ENCODE measurements at places on chromosomes 5 and 9. TPM values are rescaled to one million over a fixed set of nuclear protein-coding genes. Genes with fewer than 3 reads are reported as not detected.

GRCh38 chr9:100352727-100353505 is at the start of gene TEX10:
Gene TEX10 (minus strand): TSS chr9:100352942. CDS start chr9:100349363, 3,579 bp downstream.
- peak; percentile 88 for DNase-seq

- no peak for DNase-seq
Measured at GRCh38 chr9:72542917-72543316, 21.5 kb downstream of the TMC1 start.

CDX1 gene
- total RNA-seq: not detected

ROPN1L gene
- total RNA-seq: not detected

DNA sequence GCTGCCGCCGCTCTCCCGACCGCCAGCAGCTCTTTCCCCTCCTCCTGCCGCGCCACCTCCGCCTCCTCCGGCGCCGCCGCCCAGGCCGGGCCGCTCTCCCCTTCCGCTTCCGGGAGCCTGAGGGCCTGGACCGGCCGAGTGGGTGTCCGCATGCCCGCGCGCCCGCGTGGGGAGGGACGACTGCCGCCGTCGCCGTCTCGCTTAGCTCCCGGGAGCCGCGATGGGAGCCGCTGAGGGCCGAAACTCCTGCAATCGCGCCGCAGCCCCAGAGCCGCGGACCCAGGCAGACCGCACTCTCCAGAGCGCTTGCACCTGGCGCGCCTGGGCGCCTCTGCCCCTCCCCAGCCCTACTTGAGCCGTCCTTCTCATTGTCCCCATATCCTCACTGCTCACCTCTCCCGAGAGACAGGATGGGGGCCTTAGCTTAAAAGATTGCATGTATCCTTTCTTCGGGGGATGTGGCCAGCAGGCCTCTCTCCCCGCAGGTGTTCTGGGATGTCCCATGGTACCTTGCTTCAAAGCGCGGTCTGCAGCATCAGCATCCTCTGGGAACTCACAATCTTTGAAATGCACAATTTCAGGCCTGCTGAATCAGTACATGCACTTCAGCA is at the start of gene ZDHHC21:
Gene ZDHHC21 (minus strand): TSS at position 182 of the 611 bp plus-strand sequence. CDS start 19,092 bp downstream, outside the sequence.
- peak; percentile 47 for DNase-seq

GRCh38 chr5:41334221-41334620 is 120.9 kb upstream of the C6 start:
- DNase-seq: no peak

LRRC70 gene
- 1.1 TPM for total RNA-seq

DNA sequence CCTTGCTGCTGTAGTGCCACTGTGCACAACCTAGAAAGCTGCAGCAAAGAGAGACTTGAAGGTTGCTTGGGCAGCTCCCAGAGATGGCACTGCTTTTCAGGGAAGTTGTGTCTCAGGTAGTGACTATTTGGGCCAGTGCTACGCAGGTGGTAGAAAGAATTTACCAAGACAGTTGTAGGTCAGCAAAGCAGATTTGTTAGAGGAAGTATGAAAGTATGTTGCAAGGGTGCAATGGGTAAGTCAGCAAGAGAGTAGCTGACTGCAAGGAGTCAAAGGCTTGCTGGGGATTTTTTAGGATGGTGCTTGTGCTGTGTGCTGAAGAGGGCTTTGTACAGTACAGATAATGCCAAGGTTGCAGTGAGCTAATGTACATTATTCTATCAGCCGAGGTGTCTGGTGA is 33.5 kb upstream of the SPARC start:
- no peak for DNase-seq

DNA sequence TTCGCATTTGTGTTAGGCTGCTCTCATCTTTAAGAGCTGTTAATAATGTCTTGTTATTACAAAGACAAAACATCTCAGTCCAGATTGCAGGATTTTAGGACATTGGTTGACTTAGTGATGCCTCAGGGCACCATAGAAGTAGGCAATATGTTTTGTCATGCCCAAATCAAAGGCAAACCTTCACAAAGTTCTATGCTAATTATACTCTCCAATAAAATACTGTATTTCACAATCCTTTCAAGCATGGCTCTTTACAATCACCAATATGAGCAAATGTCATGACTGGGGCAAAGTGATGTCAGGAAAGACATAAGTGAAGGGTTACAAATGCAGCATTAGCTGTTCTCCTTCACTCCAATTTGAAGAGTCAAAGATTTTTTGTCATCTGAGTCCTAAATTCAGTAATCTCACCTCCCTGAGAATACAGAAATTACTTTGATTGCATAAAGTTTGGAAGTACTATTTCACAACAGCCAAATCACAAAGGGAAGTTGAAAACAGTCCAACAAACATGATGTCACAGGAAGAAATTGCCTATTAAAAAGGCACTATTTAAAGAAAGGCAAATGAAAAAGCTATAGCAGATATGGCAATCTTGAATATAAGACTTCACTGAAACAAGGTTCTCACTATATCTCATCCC is 303.2 kb downstream of the PRR16 start:
- DNase-seq: no peak

- no peak for DNase-seq
Measured at GRCh38 chr9:129725795-129726251, 27.0 kb downstream of the PTGES start.

DNA sequence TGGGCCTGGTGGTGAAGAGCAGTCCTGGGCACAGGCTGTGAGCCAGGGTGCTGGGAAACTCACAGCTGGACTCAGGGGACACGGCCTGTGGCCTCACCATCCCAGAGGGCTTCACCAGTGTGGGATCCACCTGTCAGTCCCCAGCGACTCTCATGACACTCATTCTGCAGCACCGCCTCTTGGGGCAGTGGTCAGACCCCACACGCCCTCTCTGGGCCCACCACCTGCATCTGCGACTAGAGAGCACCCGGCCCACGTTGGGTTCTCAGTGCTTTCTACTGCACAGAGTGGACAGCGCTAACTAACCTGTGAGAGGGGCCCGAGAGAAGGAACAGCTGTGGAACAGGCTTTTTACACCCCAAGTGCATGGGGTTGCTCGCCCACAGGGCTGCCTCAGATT is 45.8 kb upstream of the GARNL3 start:
- DNase-seq: no peak

NDFIP1 gene
- 123 TPM for total RNA-seq

CDH18 gene
- total RNA-seq: not detected

PDE6A gene
- not detected for total RNA-seq

ACOT12 gene
- total RNA-seq: not detected

GRCh38 chr5:96870094-96871026 is 5.9 kb upstream of the ERAP2 start:
- no peak for DNase-seq

RNF183 gene
- not detected for total RNA-seq

CIZ1 gene
- 134 TPM for total RNA-seq

SPAG8 gene
- total RNA-seq: 8.9 TPM

FANCG gene
- 23.6 TPM for total RNA-seq
